ENCODE measurements at places on chromosomes 1 and 21.

GRCh38 chr1:151809985-151810556, 4.9 kb upstream of the LINGO4 start:
- DNase-seq: no peak

GRCh38 chr1:151485685-151486255, 25.4 kb upstream of the CGN start:
- DNase-seq: no peak

DNA sequence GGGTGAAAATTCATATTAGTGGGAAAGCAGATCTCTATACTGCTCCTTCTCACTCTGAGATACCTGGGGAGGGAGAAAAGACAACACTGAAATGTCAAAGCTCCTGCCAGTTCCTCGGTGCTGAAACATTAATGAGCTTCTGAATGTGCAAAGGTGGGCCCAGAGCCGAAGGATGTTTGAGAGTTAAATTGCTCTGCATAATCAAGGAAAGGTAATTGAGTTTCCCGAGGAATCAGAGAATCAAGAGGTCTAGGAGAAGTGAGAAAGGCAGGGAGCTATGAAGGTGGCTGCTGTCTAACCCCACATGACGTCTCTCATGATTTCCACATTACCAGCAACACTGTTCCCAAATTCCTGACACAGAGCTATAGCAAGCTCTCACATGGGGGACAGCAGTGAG, 346.7 kb downstream of the SMYD3 start:
- DNase-seq: no peak

- no peak for DNase-seq
These were observed 53.2 kb upstream of the RAB4A start for GRCh38 chr1:229217716-229218115.

- no peak for DNase-seq
These were observed 55.2 kb downstream of the GPR161 start for GRCh38 chr1:168081373-168082007.

DNA sequence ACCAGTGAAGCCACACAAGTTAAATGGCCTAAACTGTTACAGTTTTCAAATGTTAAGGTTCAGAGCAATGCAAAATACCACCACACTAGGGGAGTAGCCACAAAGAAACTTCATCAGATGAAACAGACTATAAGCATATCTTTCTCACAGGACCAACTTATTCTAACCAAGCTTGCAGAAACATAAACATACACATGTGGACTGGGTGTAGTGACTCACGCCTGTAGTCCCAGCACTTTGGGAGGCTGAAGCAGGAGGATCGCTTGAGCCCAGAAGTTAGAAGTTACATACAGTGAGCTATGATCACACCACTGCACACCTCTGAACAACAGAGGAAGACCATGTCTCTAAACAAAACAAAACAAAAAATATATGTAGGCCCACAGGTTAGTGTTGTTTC, 17.3 kb downstream of the WDR47 start:
- no peak for DNase-seq

- no peak for DNase-seq
These were observed 41.1 kb upstream of the CCSAP start for GRCh38 chr1:229383961-229384360.

GRCh38 chr1:221184131-221184794, 305.0 kb downstream of the HLX start:
- DNase-seq: no peak

DNA sequence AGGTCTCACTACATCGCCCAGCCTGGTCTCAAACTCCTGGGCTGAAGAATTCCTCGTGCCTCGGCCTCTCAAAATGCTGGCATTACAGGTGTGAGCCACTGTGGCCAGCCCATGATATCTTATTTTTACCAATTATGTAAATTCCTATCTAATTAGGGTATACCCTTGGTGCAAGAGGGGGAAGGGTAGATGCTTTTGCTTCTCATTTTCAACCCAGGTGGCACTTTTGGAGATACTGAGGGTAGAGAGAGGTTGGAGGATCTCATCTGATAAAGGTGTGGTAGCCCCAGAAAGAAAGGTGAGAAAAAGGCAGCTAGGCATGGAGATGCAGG, 17.4 kb downstream of the ENSA start:
- no peak for DNase-seq

GRCh38 chr1:209756615-209757445, 977 bp downstream of the TRAF3IP3 start:
- DNase-seq: no peak

DNA sequence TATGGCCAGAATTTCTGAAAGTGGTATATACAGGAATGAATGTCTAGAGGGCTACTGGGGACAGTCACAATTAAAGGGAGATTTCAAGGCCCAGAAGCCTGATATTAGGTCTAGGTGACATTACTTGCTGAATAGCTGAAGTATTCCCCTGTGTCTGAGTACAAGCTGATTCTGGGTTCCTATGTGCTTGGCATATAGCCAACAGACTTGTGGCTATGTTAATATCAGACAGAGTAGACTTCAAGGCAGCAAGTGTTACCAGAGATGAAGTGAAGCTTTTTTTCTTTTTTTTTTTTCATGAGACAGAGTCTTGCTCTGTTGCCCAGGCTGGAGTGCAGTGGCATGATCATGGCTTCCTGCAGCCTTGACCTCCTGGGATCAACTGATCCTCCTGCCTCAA, 8.3 kb downstream of the TTC4 start:
- DNase-seq: no peak

- DNase-seq: no peak
These were observed 352.4 kb upstream of the RUNX1 start for GRCh38 chr21:35401476-35401875.

DNA sequence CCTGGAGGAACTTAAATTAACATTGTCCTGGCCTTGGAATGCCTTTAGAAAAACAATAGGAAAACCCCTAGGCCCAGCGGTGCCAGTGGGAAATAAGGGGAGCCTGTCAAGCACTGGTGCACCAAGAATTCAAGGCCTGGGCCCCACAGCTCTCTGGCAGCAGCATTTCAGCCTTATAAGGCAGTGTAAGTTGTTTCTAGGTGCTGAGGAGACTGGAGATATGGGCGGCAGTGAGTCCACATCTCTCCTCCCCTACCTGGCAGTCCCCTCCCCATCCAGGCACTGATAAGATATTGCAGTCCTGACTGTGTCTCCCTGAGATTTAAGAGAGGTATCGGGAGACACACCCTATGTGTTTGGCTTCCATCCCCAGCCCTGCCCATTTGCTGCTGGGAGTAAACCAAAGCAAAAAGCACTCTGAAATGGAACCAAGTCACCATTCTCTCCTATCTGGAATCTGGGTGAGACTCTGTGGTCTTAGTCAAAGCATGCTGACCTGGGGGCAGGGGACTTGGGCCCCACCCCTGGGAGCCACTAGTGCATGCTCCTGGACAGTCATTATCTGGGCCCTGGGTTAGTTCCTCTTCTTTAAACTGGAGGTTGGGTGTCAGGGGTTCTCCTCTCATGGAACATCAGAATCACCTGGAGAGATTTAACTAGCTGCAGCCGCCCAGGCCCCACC, 30.5 kb downstream of the DEGS1 start:
- no peak for DNase-seq

- DNase-seq: no peak
These were observed 58.4 kb upstream of the ATP1B1 start for GRCh38 chr1:169048043-169048442.

GRCh38 chr1:92901126-92901525, 60.1 kb downstream of the DIPK1A start:
- no peak for DNase-seq

DNA sequence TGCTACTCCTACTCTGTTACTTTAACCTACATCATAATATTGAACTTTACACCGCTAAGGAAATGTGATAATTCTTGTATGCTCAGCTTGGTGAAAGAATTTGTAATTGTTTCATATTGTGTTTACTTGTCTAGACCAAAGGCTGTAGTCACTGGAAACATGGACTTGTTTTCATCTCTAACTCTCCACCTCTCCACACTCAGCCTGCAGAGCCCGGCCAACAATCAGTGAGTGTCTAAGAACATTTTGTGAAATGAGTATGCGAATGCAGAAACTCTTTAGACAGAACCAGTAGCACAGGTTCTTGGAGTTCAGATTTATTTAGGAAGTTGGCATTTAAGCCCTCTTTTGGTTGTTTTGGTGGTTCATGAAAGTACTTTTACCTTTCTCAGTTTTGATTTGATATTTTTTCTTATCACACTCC, 3.2 kb upstream of the RWDD3 start:
- no peak for DNase-seq

DNA sequence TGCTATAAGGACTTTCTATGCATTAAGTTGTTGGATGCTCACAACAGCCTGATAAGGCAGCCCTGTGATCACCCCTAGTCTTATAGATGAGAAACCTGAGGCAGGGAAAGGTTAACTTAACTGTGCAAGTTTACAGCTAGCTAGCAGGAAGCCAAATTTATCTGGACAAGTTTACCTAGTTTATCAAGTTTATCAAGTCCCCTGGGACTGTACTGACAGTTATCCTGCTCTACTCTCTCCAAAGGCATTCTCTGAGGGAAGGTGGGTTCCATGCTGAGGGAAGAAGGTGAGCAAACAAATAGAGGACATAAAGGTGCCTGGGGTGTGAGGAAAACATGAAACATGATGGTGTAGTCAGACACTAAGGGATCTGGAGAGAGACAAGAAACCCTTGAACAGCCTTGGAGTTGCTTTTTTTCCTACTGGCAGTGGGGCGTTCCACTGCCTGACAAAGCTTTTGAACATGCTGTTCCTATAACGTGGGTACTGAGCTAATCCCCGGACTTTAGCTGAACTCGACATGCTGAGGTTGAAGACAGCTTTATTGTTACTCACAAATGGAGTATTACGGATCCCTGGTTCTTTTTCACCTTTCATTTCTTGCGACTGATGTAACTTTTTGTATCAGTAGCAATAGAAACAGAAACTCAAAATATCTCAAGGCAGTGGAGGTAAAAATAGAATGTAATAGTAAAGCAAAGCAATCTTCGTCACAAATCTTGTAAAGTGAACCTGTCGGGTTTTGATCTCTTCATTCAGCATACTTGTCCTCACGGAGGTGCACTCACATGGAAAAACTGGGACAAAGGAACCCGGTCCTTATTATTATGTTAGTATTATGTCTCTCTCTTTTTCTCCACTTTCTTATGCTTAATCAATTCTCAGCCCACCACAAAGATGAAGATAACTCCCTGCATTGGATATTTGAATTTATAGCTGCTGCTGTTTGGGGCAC, 42.4 kb upstream of the ESRRG start:
- DNase-seq: no peak

- DNase-seq: no peak
These were observed 27.1 kb downstream of the FAM20B start for GRCh38 chr1:179052776-179053175.

DNA sequence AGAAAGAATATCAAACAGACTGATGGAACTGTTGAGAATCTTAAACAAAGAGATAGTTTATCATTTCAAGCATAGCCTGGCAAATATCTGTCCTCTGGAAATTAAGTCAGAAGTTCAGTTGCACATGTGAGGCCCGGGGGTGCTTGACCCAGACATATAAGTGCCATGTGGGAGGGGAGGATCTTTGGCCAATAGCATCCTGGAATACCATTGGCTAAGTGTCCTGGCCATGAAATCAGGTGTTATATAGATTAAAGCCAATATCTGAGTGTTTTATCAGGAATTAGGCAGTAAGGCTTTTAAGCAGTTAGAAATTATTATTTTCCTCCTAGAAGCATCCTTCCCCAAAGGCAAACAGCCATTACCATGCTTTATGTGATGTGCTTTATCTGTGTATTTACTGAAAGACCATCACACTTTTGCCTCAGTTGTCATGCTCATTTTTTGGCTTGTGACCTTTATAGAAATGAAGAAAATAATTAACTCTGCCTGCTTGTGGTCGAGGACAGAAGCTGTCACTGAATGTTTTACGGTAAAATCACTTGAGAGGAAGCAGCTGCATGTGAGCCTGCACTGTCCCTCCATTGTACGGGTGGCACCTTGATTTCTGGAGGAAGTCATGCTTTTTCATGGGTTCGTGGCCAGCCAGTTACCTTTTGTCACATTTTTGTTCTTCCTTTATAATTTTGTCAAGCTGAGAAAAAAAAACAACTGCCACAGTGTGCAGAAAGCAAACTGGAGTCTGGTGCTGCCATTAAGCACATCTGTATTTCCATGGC, 259.9 kb upstream of the FMN2 start:
- DNase-seq: no peak

DNA sequence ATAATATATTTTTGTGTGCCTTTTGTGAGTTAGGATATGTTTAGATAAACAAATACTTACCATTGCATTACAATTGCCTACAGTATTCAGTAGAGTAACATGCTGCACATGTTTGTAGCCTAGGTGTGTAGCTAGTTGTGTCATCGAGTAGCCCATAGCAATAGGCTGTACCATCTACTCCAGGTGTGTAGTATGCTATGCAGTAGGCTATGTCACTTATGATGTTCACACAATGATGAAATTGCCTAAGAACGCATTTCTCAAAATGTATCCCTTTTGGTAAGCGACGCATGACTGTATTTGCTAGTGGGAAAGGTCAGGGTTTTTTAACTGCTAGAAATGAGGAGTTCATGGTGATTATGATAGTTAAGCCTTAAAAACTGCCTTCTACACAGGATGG, 30.0 kb upstream of the B3GALT5 start:
- DNase-seq: no peak

- no peak for DNase-seq
These were observed 53.6 kb upstream of the SPOCD1 start for GRCh38 chr1:31869449-31869848.

- no peak for DNase-seq
These were observed 66.5 kb downstream of the AK4 start for GRCh38 chr1:65214340-65215027.

GRCh38 chr1:111309690-111310089, 19.0 kb downstream of the CHIA start:
- DNase-seq: no peak

DNA sequence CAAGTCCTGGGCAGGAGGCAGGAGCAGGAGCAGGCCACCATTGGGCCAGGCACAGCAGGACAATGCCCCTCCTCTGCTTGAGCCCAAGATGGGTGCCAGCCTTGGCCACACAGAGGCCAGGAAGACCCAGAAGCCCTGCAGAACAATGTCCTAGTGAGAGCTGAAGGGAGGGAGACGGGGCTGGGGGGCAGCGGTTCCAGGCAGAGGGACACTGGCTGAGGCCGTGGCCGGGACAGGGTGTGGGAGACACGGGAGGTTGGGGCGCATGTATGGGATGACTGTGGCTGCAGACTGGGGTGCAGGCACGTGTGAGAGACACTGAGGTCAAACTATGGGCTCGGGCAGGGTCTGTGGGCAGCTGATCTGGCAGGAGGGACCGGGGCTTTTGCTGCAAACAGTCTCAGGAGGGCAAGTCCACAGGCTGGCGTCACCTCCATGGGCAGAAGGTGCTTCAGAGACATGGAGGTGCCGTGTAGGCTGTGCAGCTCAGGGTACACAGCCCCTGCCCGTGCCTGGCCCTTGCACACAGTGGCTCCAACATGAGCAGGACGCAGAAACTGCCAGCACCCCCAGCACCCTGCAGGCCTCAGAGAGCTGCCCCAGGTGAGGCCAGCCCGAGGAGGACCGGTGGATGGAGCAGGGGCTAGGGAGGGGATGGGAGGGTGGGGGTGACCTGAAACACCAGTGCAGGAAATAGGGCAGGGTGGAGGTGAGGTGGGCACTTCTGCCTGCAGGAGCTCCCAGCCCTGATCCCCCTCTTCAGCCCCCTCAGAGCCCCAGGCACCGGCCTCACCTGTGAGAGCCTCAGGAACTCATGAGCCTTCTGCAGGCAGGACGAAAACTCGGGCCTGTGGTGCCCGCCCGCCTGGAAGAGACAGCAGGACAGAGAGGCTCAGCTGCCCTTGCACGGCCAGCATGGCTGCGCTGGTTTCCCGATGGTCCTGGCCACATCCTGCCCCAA, 19.5 kb downstream of the LSS start:
- DNase-seq: no peak

GRCh38 chr1:2172551-2173146, 21.9 kb downstream of the FAAP20 start:
- DNase-seq: no peak

Data from D721Med (cell line).